ENCODE measurements at places on chromosomes 1 and 21. TPM values are rescaled to one million over a fixed set of nuclear protein-coding genes. Genes with fewer than 3 reads are reported as not detected.

Gene SEC16B
- total RNA-seq, result 0.38 TPM

Gene PRXL2B
- 4.7 TPM for total RNA-seq

Gene ZNF593OS
- not detected for total RNA-seq

Gene GLIS1
- 0.05 TPM for total RNA-seq

DNA sequence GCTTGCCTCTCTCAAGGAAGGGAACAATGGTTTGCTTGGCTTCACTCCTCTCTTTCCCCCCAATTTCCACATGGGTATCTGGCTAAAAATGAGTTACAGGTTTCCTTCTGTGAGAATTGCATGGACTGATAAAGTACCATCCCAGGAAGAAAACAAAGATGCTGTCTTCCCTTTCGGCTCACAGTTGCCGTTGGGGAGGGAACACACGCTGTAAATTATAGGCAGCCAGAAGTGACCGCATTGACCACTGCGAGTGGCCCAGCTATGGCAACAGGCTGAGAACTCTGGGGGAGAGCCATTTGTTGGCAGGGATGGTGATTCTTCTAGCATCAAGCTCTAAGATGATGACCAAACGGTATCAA lies 2.9 kb downstream of the RUNX1 start:
- DNase-seq, result no peak

GRCh38 chr1:43566382-43567044 lies 35.8 kb downstream of the PTPRF start:
- DNase-seq, result no peak

DNA sequence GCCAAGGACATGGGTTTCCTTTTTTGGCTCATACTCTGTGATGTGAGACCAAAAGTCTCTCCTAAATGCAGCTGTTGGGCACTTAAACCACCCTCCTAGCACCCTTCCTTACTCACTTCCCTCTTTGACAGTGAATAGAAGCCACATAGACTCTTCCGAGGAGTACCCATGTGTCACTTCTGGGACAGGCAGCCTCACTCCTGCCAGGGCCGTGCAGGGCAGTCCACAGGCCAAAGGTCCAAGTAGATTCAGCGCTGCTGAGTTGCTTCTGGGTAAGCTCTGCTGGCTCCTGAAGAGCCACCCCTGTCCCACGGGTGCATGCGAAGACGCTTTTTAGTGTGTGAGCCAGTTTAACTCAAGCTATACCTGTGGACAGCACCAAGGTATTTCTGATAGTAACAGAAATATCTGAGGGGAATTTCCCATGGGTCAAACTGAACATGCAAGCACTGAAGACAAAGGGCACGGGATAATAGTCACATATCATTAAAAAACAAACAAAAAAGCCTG lies 36.8 kb upstream of the BMP8B start:
- no peak for DNase-seq

Measured in NCI-H460 (cell line).